ENCODE measurements at places on chromosomes 4 and X.

DNA sequence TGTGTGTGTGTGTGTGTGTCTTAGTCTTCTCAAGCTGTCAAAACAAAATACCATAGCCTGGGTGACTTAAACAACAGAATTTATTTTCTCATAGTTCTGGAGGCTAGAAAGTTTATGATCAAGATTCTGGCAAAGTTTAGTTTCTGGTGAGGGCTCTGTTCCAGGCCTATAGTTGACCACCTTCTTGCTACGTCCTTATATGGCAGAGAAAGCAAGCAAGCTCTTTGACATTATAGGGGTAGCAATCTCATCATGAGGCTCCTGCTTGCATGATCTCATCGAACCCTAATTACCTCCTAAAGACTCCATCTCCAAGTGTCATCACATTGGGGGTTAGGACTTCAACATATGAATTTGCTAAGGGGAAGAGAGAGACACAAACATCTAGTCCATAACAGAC is 6.9 kb upstream of the AFP start:
- no peaks in the 10 kb centered on the region for H3K36me3 ChIP-seq
- no peaks in the 10 kb centered on the region for H3K27me3 ChIP-seq
- H3K4me1 ChIP-seq: no peaks in the 10 kb centered on the region
- H3K27ac ChIP-seq: no peak overlapping the region
- no peak overlapping the region for H3K4me3 ChIP-seq

DNA sequence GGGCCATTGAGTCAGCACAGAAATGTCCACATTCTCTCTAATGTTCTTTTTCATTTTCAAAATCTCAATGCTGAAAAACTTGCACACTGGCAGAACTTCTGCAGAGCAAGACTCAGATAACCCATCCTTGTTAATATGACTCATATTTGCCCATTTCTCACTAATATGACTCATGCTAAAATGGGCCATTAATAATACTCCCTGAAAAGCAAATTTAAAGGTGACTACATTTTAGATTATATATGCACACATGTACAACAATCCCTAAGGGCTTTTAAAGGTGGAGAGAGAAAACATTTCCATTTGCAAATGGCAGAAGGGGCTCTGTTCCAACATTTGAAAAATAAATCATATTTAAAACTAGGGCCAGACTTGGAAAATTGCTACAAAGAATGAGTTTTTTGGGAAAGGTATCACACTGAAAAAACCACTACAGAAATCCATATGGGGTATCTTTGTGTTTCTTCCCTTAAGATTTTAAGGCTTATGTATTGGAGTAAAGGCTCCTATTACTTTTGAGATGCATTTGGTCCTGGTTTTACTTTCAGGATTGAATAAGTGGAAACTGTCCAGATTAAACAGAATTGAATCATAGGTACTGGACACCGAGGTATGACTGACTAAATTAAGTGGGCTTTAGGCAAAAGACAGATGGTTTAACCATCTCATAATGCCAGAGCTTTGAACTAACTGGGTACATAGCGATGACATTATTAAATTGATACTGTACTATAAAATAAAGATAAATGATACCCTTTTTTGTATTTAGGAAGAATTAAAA is 30.0 kb downstream of the TLR2 start:
- H3K4me1 ChIP-seq: peaks cover 9% of the 10 kb centered on the region
- no peak overlapping the region for H3K4me3 ChIP-seq
- no peak for DNase-seq
- no peak overlapping the region for H3K27ac ChIP-seq
- H3K36me3 ChIP-seq: no peaks in the 10 kb centered on the region
- peaks cover 16% of the 10 kb centered on the region for H3K27me3 ChIP-seq

DNA sequence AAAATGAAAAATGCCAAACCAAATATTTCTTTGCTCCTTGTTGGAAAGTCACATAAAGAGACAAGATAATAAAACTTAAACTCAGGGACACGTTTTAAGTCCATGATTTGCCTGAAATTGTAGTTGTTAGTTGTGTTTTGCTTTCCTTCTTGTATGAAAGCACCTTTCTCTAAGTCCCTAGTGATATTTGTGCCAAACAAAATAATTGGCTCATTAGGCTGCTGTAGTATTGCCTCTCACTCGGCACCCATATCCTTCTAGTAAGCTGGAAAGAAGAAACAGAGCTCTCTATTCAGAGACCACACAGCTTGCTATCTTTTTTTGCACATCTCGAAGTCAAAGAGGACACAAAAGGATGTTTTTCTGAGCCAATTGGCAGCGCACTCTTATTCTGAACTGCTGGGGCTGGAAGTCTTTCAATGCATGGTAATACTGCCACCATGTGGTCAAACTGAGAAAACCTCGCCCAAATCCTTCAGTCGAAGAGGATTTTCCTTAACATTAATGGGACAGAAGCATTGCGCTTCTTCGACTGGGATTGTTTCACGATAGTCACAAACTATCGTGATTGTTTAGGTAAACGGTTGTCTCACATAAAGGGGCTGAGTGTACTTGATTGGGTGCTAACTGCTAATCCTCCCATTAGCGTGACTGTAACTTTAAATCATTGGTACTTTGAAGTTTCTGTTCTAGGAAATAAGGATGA is 571.9 kb upstream of the LCORL start:
- peaks cover 3% of the 10 kb centered on the region for H3K4me1 ChIP-seq
- no peak overlapping the region for H3K4me3 ChIP-seq
- H3K27ac ChIP-seq: no peak overlapping the region

- no peak for DNase-seq
- H3K4me3 ChIP-seq: no peak overlapping the region
- H3K4me1 ChIP-seq: no peaks in the 10 kb centered on the region
- H3K27me3 ChIP-seq: no peaks in the 10 kb centered on the region
- no peak overlapping the region for H3K27ac ChIP-seq
These were observed 1310.2 kb downstream of the PCDH7 start for GRCh38 chr4:32030406-32030805.

DNA sequence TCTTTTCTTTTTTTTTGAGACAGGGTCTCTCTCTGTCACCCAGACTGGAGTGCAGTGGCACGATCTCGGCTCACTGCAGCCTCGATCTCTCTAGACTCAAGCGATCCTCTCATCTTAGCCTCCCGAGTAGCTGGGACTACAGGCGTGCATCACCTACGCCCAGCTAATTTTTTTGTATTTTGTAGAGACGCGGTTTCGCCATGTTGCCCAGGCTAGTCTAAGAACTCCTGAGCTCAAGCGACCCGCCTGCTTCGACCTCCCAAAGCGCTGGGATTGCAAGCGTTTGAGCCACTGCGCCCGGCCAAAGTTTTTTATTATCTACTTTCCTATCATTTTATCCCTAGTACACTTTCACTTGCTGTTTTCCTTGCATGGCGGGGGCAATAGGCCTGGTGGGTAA is 1.4 kb downstream of the UBA6 start:
- peak overlapping the region; percentile 99 for H3K4me3 ChIP-seq
- no peaks in the 10 kb centered on the region for H3K27me3 ChIP-seq
- peaks cover 55% of the 10 kb centered on the region for H3K36me3 ChIP-seq
- peaks cover 46% of the 10 kb centered on the region for H3K4me1 ChIP-seq
- H3K27ac ChIP-seq: no peak overlapping the region

DNA sequence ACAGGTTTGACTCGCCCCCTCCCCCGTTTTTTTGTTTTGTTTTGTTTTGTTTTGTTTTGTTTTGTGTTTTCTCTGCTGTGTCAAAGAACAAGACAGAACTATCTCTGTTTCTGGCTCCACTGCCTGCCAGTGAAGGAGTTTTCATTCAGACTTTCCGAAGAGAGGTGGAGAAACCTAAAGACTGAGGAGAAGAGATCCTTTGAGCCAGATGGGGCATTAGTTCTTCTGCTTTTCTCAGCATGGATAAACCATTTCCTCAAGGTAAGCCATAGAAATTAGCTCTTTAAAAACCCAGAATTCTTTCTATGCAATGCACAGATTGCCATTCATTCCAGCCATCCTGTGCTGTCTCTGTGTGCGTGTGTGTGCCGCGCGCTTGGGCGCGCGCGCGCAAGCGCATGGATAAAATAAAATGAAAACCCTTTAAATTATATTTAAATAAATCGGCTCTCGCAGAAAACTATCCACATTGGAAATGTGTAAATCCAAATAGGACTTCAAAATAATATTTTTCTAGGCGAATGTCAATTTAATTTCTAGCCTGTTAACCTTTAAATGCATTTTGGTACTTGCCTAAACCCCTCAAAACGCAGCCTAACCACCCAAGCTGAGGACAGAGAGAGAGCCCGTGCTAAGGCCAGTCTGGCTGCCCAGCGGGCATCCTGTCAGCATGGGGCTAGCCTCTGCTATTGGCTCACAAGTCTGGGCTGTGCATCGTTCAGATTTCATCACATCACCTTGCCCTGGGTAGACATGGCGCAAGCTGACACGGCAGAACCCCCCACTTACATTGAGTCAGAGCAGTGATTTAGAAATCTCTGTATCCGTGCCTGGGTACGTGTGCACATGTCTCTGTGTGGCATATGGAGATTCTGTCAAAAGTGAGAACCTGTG is 113.0 kb upstream of the VAMP7 start:
- H3K27me3 ChIP-seq: peaks cover 5% of the 10 kb centered on the region
- no peaks in the 10 kb centered on the region for H3K36me3 ChIP-seq
- H3K4me3 ChIP-seq: peak overlapping the region; percentile 71
- H3K4me1 ChIP-seq: peaks cover 5% of the 10 kb centered on the region
- no peak for DNase-seq

DNA sequence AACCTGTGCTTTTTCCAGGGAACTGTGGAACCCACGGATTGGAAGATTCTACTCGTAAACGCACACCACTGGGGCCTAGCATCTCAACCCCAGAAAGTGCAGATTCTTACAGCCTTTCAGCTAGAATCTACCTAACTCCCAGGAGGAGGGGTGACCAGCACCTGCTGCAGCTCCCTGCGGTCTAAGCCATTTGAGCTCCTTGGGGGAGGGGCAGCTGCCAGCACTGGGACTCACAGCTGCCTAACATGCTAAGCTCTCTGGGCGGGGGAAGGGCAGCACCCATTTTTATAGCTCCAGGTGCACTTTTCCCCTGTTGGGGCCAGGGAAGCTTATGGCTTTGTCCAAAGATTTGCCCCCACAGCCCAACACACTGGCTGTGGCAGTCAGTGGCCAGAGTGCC is 595.7 kb upstream of the EPHA5 start:
- no peaks in the 10 kb centered on the region for H3K36me3 ChIP-seq
- DNase-seq: no peak
- no peak overlapping the region for H3K4me3 ChIP-seq
- H3K27me3 ChIP-seq: no peaks in the 10 kb centered on the region
- no peak overlapping the region for H3K27ac ChIP-seq
- H3K4me1 ChIP-seq: no peaks in the 10 kb centered on the region

DNA sequence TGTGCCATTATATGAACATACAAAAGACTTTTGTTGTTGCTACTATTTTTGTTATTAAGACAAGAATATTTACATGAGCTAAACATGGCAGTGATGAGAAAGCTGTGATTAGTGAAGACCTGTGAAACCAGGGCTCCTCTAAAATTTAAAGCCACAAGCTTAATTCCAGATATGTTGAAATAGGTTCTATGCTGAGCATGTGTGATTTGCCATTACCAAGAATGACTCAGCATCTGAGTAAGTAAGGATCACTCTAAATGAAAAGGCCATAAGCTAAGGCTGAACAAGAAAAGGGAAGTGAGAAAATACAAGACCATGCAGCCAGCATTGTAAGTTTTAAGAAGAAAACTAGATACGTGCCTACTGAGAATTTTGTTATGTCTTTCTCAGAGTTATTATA is 75.9 kb upstream of the CAMK2D start:
- no peak overlapping the region for H3K27ac ChIP-seq
- DNase-seq: no peak
- H3K27me3 ChIP-seq: peaks cover 6% of the 10 kb centered on the region
- no peaks in the 10 kb centered on the region for H3K36me3 ChIP-seq

GRCh38 chrX:153495362-153495751 is 577 bp downstream of the BGN start:
- no peaks in the 10 kb centered on the region for H3K36me3 ChIP-seq
- no peaks in the 10 kb centered on the region for H3K4me1 ChIP-seq
- no peak overlapping the region for H3K27ac ChIP-seq
- no peak overlapping the region for H3K4me3 ChIP-seq
- no peak for DNase-seq
- H3K27me3 ChIP-seq: peaks cover 1% of the 10 kb centered on the region

- DNase-seq: no peak
- no peaks in the 10 kb centered on the region for H3K27me3 ChIP-seq
- no peak overlapping the region for H3K4me3 ChIP-seq
- H3K27ac ChIP-seq: no peak overlapping the region
These were observed 41.1 kb downstream of the CASP6 start for GRCh38 chr4:109662116-109662515.

DNA sequence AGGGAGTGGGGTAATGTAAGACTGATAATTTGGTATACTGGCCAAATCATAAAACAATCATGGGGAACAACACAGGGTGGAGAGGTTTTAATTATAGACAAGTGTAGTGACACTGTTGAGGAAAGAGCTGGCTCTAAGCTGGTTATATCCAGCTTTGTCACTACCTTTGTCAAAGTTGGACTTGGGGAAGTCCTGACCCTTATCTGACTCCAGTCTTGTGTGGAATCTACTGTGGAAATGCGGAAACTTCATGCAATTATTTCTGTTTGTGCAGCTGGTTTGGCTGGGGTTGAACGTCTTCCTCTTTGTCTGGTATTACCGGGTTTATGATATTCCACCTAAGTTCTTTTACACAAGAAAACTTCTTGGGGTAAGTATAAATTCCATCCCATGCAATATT is 2.0 kb downstream of the CYBB start:
- DNase-seq: no peak
- no peak overlapping the region for H3K4me3 ChIP-seq
- H3K4me1 ChIP-seq: peaks cover 11% of the 10 kb centered on the region
- H3K27ac ChIP-seq: no peak overlapping the region
- H3K27me3 ChIP-seq: no peaks in the 10 kb centered on the region
- peaks cover under 1% of the 10 kb centered on the region for H3K36me3 ChIP-seq

GRCh38 chr4:154491341-154492271 is at the start of gene DCHS2:
TSS of gene DCHS2 (minus strand) at chr4:154491799. CDS start at chr4:154491355, 444 bp downstream.
- H3K4me3 ChIP-seq: peak within 1 kb of the TSS; percentile 55
- H3K36me3 ChIP-seq: no peaks in the 10 kb centered on the region
- peaks cover 63% of the 10 kb centered on the region for H3K27me3 ChIP-seq
- peaks cover 12% of the 10 kb centered on the region for H3K4me1 ChIP-seq

DNA sequence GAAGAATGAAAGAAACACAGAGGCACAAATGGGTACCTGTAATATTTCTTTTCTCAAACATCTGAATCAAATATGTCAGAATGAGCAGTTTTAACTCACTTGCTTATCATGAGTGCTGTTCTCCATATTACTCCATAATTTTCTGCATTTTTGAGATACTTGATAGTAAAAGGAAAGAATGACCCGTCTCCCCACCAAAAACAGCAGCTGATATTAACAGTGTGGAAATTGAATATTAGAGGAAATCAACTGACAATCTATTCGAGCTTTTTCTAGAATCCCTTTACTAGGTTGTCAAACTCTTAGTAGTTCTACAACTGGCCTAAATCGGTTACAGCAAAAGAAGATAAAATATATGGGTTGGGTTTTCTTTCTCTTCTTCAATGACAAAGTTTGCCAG is 49.9 kb upstream of the HELT start:
- no peak overlapping the region for H3K27ac ChIP-seq
- no peak overlapping the region for H3K4me3 ChIP-seq
- DNase-seq: no peak
- H3K27me3 ChIP-seq: peaks cover 8% of the 10 kb centered on the region
- H3K36me3 ChIP-seq: peaks cover 3% of the 10 kb centered on the region

GRCh38 chrX:40632199-40632598 is 9.0 kb downstream of the MPC1L start:
- no peaks in the 10 kb centered on the region for H3K27me3 ChIP-seq
- H3K27ac ChIP-seq: no peak overlapping the region
- peaks cover 60% of the 10 kb centered on the region for H3K36me3 ChIP-seq
- H3K4me1 ChIP-seq: no peaks in the 10 kb centered on the region
